ENCODE measurements at places on chromosomes 11 and 22.

DNA sequence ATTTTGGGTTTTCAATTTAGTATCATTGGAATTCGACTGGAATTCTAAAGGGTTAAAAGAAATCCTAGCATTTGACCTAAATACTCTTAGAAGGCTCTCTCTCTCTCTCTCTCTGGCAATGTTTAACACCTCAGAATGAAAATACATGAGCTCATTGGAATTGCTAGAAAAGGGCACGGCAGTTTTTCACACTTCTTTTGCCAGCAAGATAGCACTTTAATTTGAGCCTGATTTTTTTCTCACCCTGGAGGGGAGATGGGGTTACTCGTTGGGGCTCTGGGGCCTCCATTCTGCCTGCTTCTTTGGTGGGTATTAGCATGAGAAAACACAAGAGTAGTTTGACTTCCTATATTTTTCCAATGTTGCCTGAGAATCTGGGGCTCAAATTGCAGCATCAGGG is 22.8 kb upstream of the CLMP start:
- no peak for DNase-seq

DNA sequence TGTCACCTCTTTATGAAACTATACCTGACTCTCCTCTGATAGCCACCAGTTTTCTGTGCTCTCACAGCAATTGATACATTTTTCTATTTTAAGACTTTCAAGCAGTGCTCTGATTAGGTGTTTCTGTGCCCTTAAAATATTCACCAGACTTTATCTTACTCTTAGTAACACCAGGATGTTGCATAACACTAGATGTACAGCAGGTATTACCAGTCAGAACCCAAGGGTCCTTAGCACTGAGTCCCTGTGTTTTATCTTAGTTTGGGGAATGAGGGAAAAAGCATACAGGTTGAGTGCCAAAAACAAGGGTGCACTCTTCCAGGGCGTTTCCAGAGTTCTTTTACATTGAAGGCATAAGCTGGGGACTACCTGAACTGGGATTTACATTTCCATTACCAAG is 51.4 kb downstream of the COPB1 start:
- no peak for DNase-seq

GRCh38 chr11:29023761-29024160 is 915.6 kb downstream of the METTL15 start:
- DNase-seq: no peak

DNA sequence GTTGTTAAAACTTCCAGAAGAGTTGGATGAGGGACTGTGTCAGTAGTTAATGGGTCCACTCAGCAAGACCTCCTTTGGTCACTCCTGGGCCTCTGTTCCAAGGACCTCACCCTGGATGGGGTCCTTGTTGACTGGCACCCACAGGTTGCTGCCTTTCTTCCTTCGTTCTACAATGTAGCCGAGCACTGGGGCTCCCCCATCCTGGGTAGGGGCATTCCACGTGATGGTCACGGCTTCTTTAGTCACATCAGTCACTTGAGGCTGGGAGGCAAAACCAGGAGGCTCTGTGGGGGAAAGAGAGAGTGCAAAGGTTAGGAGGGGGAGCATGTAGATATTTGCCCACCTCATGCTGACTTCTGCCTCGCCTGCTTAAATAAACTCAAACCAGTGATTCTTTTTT is 12.0 kb downstream of the TMEM86A start:
- DNase-seq: no peak

DNA sequence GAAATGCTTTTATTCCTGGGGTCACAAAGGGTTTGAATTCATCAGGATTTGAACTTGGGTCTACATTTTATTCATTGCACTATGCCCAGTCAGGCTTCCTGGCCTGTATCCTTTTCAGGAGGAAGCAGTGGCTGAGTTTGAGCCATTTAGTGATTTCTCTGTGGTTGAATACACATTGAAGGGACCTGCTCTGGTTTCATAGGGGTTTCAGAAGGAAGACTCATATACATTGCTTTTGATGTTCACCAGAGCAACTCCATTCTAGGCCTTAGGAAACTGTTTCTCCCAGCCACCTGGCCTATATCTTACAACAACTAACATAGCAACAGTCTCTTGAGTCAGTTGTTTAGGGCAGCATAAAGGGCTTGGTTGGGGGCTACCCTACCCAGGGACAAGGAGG is 165.7 kb downstream of the INSC start:
- DNase-seq: no peak

- DNase-seq: no peak
These were observed 64.0 kb upstream of the TNRC6B start for GRCh38 chr22:40113696-40114095.

DNA sequence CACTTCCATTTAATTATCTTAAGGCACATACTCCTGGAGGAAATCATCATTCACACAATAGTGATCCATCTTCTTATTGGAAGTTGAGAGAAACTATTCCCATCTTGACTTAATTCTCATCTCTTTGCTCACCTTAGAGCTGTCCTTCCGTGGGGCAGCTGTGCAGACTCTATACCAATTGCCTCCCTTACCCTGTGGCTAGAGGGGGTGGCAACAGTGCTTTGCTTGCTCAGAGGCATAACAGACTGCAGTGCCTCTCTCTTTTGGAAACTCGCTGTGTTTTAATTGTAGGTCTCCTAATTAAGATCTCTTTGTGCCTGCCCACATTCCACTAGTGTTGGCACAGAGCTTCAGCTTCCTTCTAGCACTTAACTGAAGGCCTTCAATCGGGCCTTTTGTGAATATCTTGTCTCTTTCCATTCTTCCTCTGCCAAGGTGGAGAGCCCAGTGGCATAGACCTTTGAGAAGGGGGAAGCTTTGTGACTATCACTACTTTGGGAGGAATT is 5.5 kb downstream of the KMT2A start:
- DNase-seq: no peak

DNA sequence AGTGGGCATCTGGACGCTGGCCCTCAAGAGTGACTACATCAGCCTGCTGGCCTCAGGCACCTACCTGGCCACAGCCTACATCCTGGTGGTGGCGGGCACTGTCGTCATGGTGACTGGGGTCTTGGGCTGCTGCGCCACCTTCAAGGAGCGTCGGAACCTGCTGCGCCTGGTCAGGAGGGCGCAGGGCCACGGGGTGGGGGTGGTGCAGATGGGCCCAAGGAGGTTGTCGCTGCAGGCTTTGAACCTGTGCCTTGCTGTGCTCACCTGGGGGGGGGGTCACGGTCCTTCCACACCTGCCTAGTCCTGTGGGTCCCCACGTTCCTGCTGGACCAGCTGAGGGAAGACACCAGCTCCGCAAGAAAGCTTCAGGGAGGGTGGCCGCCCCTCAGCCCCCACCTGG is 3.5 kb downstream of the CD151 start:
- DNase-seq: no peak

Data from activated effector memory CD4-positive, alpha-beta T cell treated with Interleukin-2 at 50 U/mL for 16 hours (primary cell).